ENCODE measurements at places on chromosomes 2 and 18.
A peak's percentile ranks its signal among the peaks of the same experiment; 100 is the strongest.

DNA sequence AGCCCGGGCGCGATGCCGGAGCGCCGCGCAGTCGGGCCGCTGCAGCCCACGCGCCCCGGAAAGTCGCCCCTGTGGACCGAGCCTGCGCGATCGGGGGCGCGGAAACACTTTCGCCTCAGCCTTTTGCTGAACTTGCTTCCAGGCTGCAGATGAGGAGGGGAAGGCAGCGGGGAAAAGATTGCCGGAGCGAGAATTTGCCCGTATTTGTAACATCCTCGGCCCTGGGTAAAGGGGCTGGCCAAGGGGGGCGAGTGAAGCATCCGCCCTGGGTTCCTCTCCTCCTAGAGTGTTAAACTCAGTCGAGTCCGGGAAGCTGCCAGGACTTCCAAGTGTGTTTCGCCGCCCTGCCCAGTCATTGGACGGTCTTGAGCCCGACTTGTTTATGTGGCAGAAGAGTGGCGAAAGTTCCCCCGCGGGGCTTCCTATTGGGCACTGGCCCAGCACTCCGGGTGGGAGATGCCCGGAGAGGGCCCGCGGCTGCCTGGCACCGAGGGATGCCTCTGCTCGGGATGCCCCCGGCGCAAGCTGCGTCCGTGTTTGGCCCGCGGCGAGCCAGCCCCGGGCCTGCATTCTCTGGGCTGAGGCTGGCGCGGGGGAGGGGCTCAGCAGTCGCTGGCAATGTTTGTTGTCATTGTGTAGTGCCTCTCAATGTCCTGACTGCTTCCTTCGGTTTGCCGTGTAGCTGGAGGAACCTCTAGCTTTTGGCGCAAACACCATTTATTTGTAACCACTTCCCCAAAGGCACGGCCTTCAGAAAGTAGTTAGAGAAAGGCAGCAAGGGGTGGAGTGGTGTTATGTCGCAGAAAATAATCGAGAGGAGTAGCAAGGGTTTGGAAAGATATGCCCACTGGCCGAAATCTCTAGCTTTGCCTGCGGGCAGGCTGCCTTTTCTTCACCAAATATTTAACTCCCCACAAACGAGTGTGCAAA lies 1.1 kb downstream of the CYBRD1 start:
- DNase-seq, result peak; percentile 89

- DNase-seq, result no peak
These were observed 4.2 kb downstream of the ARHGAP28 start for GRCh38 chr18:6733758-6734157.

DNA sequence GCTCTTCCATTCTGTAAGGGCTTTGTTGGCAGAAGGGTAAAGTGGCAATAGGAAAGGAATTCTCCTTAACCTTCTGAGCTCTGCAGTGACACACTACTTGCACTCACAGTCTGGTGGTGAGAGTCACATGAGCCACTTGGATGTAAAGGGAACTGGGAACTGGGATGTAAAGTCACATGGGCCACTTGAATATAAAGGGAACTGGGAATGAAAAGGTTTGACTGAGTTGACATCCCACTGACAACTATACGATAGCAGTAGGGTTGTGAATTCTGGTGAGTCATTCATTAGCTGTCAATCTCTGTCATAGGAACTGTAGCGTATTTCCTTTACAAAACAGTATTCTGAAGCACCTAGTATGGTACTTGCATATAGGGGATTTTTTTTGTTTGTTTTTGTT lies 5.5 kb downstream of the RPE start:
- DNase-seq, result no peak

DNA sequence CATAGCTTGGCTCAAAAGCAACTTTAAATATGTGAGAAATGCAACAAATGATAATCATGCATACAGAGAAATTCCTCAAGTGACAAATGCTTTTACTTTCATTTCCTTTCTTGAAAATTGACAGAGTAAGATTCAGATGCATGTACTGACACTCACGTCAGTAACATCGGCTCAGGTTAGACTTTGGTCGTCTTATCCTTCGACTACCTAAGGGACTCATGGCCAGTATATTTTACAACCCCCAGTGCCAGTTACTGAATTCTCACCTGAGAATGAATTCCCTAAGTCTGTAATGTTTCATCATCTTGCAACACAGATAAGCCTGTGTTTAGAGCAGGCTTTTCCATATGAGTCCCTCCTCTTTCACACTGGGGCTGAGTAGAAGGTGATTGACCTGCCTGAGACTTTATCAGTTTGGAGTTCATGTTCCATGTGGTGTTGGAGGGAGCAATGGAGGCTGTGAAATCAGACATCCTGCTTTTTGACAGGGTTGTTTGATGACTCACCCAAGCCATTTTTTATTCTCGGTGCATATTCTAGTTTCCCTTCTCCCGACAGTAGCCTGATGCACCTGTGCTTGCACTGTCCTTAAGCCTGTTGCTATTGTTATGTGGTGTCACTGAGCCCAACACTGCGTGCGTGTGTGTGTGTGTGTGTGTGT lies 30.5 kb upstream of the ATP8B1 start:
- DNase-seq, result no peak

GRCh38 chr2:23206650-23207049 lies 178.3 kb upstream of the KLHL29 start:
- no peak for DNase-seq

- DNase-seq, result no peak
These were observed 448.6 kb downstream of the BCL11A start for GRCh38 chr2:60104514-60105505.

- no peak for DNase-seq
These were observed 221.0 kb downstream of the NOL4 start for GRCh38 chr18:34003687-34004086.

DNA sequence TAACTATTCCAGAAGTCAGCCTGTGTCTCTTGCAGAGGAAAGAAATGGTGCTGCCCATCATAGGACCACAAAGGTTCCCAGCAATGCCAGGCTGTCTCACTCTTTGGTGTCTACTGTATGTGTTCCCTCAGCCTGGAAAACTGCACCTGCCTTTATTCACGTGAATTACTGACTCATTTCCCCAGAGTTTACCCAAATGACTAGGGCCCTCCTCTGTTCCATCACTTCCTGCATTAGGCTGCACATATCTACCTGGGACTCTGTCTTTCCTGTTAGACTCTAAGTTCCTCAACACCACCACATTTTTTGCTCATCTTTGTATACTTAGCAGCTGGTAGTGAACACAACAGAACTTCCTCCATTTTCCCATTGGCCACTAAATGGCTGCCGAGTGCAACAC lies 188.3 kb downstream of the FHOD3 start:
- DNase-seq, result no peak

DNA sequence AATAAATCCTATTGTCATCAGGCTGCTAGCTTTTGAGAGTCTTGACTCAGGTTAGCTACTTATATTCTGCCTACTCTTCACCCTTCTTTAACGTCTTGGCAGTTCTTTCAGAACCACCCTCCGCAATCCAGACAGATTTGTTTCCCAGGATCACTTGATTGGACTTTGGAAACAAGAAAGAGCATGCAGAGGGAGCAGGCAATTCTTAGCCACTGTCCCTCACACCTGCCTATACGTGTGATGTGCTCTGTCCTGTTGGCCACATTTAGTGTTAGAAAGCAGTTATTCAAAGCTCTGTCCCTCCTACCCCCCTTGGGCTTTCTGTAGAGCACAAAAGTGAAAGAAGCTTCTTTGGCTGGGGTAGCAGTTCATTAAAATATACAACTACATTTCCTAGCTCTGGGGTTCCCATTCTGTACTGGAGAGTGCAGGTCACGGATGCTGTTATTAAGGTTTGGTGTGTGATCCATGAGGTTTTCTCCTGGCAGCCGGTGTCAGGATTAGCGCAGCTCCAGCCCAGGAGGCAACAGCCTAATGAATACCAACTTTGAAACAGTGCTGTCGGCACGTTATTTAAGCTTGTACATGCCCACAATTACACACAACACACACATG lies 6.3 kb downstream of the FZD5 start:
- no peak for DNase-seq

GRCh38 chr2:190182071-190182524 lies 119.6 kb upstream of the MSTN start:
- no peak for DNase-seq

DNA sequence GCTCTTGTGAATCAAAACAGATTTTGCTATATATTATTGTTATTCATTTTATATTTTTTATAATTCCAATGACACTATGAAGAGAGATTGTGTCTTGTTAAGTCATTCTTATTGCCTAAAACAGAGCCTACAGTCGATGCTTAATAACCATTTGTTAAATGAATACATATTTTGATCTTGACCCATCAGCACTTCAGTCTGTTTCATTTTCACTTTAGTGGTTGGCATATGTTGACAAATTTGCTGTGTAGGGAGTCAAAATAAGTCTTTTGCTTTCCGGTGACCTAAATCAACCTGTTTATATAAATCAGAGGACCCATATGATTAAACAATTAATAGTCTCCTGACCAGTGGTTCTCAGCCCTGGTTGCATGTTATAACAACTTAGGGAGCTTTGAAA lies 97.1 kb downstream of the TXNL1 start:
- DNase-seq, result no peak

- peak; percentile 11 for DNase-seq
These were observed 656 bp downstream of the TBC1D8 start for GRCh38 chr2:101150306-101151145.

GRCh38 chr18:10563886-10564285 lies 38.1 kb downstream of the NAPG start:
- no peak for DNase-seq

- peak; percentile 49 for DNase-seq
These were observed 191.8 kb downstream of the FTCDNL1 start for GRCh38 chr2:199659207-199659606.

- DNase-seq, result no peak
These were observed 539.0 kb downstream of the ARHGAP15 start for GRCh38 chr2:143668234-143668633.

DNA sequence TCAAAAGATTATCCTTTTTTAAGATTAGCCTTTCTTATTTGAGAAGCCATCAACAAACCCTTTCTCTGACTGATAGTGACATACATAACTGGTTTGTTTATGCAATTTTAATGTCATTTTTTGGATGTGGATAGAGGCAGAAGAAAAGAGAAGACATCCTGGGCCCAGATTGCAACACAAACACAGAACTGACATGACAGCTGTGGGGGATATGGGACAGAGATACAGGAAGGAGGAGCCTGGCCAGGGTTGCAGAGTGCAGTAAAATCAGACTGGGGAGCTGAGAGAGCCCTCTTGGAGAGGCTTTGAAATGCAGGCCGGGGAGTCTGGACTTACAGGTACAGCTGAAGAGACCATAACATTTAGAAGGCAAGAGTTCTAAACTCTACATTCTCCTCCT lies 65.1 kb downstream of the SIGLEC15 start:
- no peak for DNase-seq

DNA sequence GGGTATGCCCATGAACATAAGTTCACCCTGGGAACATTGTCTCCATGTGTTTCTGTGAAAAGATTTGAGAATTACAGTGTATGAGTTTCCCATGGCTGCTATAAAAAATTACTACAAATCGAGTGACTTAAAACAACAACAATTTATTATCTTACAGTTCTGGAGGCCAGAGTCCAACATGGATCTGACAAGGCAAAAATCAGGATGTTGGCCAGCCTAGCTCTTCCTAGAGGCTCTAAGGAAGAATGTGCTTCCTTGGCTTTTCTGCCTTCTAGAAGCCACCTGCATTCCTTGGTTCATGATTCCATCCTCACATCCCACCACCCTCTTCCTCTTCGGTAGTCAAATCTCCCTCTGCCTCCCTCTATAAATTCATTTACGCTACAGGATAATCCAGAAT lies 38.6 kb downstream of the FAM124B start:
- no peak for DNase-seq

GRCh38 chr18:78293940-78294541 lies 685.6 kb upstream of the SALL3 start:
- no peak for DNase-seq

Measured in Ammon's horn (tissue), 1 donor.